Ascending aorta (tissue), 2 donors: ENCODE measurements at places on chromosomes 11 and 22.
A peak's percentile ranks its signal among the peaks of the same experiment; 100 is the strongest.

DNA sequence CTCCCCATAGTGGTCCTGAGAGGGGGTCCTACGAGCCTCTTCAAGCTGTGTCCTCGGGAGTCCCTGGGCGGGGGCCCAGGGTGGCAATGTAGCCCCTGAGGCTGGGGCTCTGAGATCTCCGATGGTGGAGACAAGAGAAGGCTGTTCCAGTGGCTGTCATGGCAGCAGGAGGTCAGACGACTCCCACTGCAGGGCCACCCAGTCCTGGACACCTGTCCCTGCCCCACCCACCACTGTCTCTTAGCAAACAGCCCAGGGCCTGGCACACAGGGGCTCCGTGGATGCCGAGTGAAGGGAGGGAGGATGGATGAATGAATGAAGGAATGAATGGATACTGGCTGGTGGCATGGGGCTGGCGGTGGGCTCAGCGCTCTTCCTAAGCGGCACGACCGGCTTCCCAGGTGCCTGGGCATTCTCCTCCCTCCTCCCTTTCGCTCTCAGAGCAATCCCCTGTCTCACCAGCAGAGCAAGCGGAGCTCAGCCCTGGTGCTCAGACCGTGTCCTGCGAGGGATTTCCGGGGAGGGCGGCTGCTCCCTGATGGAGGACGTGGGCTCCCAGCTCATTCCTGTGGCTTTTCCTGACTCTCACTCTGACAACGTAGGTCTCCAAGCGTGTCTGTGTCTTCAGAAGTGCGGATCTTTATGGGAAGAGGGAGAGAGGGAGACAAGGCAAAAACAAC lies 1272.6 kb downstream of the BRD1 start:
- no peak overlapping the region for H3K27ac ChIP-seq
- no peaks in the 10 kb centered on the region for H3K4me1 ChIP-seq
- no peak overlapping the region for H3K4me3 ChIP-seq
- H3K27me3 ChIP-seq = no peaks in the 10 kb centered on the region
- H3K36me3 ChIP-seq = no peaks in the 10 kb centered on the region

DNA sequence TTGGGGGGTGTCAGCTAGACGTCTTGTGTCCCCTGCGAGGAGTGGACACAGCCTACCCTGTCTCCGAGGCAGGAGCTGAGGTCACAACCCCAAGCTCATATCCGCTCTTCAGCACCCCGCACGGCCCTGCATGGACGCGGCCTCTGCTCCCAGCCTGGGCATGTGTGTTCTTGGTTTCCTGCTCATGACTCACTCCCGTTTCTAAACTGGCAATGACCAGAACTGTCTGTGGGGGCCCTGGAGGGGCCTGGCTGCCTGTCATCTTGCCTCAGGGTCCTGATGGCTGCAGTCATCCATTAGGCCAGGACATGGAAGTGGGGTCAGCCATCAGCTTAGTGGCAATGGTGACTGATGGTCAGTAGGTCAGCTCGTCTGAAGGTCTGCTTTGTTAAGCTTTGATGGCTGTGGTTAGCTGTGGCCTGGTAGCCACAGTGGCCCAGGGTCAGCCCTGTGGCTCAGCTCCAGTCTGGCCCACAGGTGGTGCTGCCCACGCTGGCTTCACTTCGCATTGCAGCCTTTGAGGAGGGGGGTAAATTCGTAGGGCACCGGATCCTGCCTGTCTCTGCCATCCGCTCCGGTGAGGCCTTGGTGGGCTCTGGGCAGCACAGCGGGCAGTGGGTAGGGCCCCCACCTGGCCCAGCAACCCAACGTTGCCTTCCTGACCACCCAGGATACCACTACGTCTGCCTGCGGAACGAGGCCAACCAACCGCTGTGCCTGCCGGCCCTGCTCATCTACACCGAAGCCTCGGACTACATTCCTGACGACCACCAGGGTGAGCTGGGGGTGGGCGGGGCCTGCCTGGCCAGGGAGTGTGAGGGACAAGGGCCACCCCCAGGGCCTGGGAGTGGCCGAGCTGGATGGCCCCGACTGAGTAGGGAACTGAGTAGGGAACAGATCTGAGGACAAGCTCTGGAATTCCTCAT lies 12.0 kb downstream of the PLCB3 start:
- H3K27ac ChIP-seq = no peak overlapping the region
- H3K4me3 ChIP-seq = no peak overlapping the region
- no peak for DNase-seq
- H3K27me3 ChIP-seq = no peaks in the 10 kb centered on the region
- H3K36me3 ChIP-seq = peaks cover 69% of the 10 kb centered on the region
- peaks cover 14% of the 10 kb centered on the region for H3K4me1 ChIP-seq

DNA sequence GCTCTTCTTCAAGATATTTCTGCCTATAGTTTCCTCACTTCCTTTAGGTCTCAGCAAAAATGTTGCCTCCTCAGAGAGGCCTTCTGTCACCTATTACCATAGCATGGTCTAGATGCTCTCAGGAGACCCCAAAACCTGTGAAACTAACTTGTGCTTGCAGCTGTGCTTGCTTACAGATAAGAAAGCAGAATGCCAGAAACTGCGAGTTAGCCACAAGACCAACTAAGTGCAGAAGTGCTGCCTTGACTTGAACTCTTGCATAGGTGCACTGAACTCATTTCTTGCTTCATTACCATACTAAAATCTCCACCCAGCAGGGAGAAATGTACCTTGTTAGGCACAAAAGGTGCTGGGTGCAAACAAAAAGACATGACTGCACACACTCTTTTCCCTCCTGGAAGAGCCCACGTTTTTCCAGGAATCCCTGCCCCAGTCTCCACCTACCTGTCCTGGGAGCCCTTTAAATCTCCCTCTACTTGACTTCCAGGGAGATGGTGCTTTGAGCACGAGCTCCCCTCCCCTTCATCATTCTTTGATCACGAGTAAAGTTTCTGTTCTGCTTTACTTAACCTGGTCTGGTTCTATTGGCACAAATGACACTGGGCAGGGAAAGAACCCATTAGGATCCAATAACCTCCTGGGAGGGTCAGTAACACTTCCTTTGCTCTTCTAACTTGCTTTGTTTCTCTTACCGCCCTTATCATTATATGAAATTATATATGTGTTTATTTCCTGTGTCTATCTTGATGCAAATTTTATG lies 137.7 kb upstream of the DDI1 start:
- H3K36me3 ChIP-seq = no peaks in the 10 kb centered on the region
- no peak overlapping the region for H3K4me3 ChIP-seq
- no peaks in the 10 kb centered on the region for H3K27me3 ChIP-seq
- DNase-seq = no peak

DNA sequence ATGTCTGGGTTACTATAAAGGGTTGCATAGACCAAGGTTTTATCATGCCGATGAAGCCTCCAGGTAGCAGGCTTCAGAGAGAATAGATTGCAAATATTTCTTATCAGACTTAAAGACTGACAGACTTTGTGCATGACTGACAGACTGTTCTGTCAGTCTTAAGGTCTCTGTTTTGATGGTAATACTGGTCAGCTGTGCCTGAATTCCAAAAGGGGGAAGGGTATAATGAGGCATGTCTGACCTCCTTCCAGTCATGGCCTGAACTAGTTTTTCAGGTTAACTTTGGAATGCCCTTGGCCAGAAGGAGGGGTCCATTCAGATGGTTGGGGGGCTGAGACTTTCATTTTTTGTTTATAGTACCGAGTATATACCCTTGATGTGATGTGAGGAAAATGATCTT lies 4.7 kb upstream of the KCTD14 start:
- H3K27me3 ChIP-seq = no peaks in the 10 kb centered on the region
- no peak for DNase-seq
- H3K4me3 ChIP-seq = no peak overlapping the region
- peaks cover 9% of the 10 kb centered on the region for H3K4me1 ChIP-seq
- no peaks in the 10 kb centered on the region for H3K36me3 ChIP-seq

DNA sequence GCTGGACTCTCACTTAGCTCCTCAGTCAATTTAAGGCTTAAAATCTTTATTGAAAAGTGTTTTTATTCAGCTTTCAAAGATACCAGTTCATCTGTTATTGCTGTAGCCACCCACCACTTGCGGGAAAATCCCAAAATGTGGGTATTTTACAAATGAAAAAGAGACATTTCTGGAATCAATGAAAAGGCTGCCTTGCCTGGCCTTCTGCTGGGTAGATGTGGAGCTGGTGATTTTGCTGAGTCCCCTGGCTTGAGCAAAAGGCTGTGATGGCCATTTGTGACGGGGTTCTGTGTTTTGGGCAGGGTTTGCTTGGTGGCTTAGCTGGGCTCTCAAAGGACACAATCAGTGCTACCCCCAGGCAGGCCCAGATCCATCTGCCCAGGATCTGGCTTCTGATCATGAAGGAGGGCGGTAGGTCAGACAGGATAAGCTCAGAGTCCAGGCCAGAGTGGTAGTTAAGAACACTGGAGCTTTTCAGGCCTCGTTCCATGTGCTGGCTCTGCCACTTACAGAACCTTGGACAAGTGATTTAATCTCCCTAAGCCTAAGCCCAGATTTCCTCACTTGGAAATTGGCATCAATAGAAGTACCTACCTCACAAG lies 36.1 kb downstream of the UBASH3B start:
- H3K27ac ChIP-seq = peak overlapping the region; percentile 6
- no peaks in the 10 kb centered on the region for H3K27me3 ChIP-seq
- H3K4me3 ChIP-seq = no peak overlapping the region
- no peaks in the 10 kb centered on the region for H3K4me1 ChIP-seq

- H3K4me1 ChIP-seq = no peaks in the 10 kb centered on the region
- no peaks in the 10 kb centered on the region for H3K27me3 ChIP-seq
- no peak overlapping the region for H3K27ac ChIP-seq
- H3K4me3 ChIP-seq = no peak overlapping the region
- DNase-seq = no peak
Observed at GRCh38 chr11:34395916-34396550, 38.2 kb upstream of the ABTB2 start.
